Left renal pelvis (tissue), 4 donors: ENCODE measurements at places on chromosomes 7 and 10. TPM values are rescaled to one million over a fixed set of nuclear protein-coding genes. Genes with fewer than 3 reads are reported as not detected.

- DNase-seq = no peak
These were observed 486.4 kb upstream of the FOXK1 start for GRCh38 chr7:4195660-4196059.

DNA sequence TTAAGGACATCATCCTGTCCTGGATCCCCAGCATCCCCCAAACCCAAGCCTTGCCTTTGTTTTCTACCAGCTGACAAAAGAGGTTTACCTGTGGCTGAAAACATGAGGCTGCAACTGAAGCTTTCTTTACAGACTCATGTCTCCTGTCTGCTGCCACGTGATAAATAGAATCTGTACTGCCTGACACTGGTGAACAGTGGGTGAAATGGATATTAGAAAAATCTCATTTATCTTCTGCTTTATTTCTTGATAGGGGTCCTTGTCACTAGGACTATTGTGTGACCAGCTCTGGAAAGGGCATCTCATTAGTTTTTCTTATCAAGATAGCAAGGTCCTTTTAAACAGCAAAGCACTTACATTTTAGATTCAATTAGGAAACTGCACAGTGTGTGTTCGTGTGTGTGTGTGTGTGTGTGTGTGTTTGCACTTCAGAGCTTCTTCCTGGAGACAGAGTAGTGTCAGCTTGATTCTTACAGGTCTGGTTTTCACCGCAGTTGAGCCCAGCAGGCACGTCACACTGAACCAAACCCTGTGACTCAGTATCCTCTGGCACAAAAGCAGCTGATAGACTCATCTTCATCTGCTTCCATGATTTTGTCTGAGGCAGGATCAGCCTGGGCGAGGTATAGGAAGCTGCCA, 373.5 kb upstream of the CELF2 start:
- no peak for DNase-seq

DNA sequence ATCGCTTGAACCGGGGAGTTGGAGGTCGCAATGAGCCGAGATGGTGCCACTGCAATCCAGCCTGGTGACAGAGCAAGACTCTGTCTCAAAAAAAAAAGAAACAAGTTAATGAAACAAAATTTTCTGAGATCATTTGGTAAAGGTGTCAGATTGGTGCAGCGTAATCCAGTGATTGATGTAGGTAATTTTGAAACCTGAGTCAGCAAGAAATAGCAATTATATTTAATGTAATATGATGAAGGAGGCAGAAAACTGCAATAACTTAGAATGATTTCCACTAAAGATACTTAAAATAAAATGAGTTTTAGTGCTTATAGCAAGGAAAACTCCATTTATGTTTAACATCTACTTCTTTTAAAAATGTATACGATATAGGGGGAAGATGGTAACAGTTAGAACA, 1049.8 kb upstream of the C7orf33 start:
- DNase-seq = no peak

DNA sequence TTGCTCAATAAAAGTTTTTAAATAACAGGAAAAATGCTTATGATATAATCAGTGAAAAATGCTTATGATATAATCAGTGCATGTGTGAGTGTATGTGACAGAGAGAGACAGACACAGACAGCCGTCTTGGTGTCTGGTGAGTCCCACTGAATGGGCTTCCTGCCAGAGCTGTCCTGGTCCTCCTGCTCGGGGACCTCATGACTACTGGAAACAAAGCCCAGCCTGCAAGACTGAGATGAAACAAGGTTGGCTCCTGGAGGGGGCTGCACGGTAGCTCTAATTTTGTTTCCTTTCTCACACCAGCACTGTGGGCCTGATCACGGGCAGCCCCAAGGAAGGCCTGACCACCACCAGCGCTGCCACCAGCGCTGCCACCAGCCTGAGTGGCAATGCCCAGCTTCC, 57.3 kb downstream of the NRP1 start:
- DNase-seq = no peak

- no peak for DNase-seq
These were observed 379.1 kb downstream of the TCERG1L start for GRCh38 chr10:130932326-130933007.

The EEPD1 gene
- polyA plus RNA-seq = 5.7 TPM
